Activated naive CD4-positive, alpha-beta T cell treated with Interleukin-2 at 50 U/mL for 16 hours (primary cell): ENCODE measurements at places on chromosomes 7 and 10.

- DNase-seq: no peak
These were observed at the start of gene TEX47 for GRCh38 chr7:88795553-88795952. Gene TEX47, minus strand, starts transcription at chr7:88795737. Its CDS starts 795 bp downstream, at chr7:88794942.

GRCh38 chr7:82789883-82790609, 346.5 kb upstream of the CACNA2D1 start:
- DNase-seq: no peak

- DNase-seq: no peak
These were observed 225.5 kb downstream of the DOCK4 start for GRCh38 chr7:111980725-111981124.

DNA sequence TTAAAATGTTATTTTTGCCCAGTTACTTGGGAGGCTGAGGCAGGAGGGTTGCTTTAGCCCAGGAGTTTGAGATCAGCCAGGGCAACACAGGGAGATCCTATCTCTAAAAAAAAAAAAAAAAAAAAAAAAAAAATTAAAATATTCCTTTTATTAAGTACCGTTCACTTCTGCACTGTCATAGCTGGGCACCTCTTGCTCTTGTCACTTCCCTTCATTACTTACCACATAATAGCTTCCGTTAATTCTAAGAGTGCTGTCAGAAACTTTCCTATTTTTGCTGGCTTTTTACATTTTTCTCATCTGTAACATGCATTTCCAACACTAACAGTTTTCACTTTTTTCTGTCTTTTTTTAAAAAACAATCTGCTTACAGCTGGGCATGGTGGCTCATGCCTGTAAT, 132.9 kb downstream of the PIP4K2A start:
- no peak for DNase-seq

GRCh38 chr7:1511444-1512422, 7.5 kb upstream of the INTS1 start:
- no peak for DNase-seq

DNA sequence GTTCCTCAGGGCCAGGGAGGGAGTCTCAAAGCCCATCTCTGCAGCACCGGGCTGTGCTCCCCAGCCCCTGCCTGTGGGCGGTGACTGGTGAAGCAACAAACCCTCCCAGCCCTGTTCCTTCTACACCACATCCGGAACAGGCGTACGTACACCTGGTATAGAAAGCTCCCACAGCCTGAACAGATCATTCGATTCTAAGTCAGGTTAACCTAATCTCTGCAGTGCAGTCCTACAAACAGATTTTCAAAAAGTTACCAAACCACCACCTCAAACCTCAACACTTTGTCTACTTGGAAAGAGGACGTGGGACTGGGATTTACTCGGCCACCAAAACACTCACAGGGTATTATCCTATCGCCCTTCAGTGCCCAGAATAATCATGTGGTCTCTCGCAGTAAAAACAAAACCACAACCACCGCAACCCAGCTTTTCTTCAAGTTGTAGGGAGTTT, 238.4 kb downstream of the DIP2C start:
- peak; percentile 63 for DNase-seq

DNA sequence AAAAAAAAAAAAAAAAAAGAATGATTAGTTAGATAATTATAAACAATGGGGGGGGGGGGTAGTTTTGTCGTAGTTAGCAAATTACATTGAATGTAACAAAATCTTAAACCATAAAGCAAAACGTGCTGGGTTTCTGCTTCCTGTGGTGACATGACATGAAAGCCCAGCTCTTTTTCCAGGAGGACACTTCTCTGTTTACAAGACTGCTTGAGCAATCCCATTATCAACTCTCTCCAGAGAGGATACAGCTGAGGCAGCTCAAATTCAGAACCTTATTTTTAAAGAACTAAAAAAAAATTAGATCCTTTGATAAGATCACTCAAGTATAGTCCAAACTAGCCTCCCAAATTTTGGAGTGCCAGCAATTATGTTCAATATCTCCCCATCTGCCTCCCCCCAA, 58.6 kb downstream of the ADRB1 start:
- DNase-seq: no peak

GRCh38 chr10:25952857-25953256, 18.8 kb downstream of the MYO3A start:
- no peak for DNase-seq

- peak; percentile 19 for DNase-seq
These were observed 23.0 kb downstream of the MKI67 start for GRCh38 chr10:128103229-128103714.

DNA sequence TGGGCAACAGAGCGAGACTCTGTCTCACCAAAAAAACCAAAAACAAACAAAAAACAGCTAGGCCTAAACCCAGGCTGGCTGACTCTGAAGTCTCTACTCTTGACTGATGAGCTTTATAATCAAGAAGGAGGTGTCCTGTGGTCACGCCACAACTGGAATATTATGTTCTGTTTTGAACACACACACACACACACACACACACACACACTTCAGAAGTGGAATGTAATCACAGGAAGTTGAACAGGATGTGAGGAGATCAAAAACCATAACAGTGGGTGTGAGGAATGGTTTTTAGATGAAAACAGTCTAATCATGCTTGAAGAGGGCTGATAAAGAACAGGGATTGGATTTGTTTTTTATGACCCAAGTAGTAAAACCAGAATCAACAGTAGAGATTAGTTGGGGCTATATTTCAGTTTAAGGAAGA, 51.1 kb upstream of the IL6 start:
- DNase-seq: peak; percentile 29

GRCh38 chr10:110619514-110620397, 24.4 kb upstream of the RBM20 start:
- no peak for DNase-seq

GRCh38 chr10:90592638-90593302, 265.1 kb downstream of the HTR7 start:
- DNase-seq: no peak

- no peak for DNase-seq
These were observed 27.6 kb downstream of the ERLIN1 start for GRCh38 chr10:100158044-100158805.

GRCh38 chr7:104135760-104136558, 71.9 kb downstream of the ORC5 start:
- no peak for DNase-seq

DNA sequence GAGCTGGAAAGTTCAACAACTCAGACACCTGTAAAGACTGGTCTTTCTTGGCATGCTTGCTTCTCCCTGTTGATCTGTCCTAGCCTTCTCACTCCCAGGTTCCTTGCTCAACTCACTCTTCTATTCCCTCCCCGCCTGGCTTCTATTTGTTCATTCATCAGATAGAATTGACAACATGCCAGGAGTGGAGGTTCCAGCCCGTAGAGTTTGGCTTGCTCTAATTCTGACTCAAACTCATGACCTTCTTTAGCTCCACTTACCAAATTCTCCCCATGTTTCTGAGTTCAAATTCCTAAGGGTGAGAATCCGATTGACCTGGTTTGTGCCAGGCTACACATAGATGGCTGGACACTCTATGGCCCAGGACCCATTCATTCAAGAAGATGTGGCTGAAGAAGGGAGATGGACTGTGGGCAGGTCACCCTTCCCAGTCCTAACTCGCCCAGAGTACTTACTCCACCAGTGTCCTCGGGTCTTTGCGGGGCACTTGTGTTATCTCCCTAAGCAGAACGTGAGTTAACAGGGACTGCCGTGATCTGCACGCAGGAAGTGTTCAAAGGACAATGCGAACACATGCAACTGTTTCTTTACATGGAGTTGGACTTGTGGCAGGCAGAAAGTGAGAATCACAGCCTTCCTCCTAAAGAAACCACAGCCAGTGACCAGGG, 4.0 kb upstream of the TMEM236 start:
- no peak for DNase-seq

GRCh38 chr7:408751-409311, 110.8 kb downstream of the PDGFA start:
- DNase-seq: no peak

- no peak for DNase-seq
These were observed 179.6 kb downstream of the CELF2 start for GRCh38 chr10:11197266-11197712.

- no peak for DNase-seq
These were observed 69.5 kb upstream of the PODXL start for GRCh38 chr7:131625817-131626372.
